ENCODE measurements at places on chromosomes 1 and 21.

DNA sequence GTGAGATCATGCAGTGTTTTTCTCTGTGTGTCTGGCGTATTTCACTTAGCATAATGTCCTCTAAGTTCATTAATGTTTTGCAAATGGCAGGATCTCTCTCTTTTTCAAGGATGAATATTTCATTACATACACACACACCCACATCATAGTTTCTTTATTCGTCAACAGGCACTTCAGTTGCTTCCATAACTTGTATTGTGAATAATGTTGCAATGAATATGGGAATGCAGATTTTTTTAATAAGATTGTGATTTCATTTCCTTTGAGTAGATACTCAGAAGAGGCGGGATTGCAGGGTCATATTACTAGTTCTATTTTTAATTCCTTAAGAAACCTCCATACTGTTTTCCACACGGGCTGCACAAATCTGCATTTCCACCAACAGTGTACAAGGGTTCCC is 134.0 kb downstream of the CLEC20A start:
- no peak for DNase-seq

DNA sequence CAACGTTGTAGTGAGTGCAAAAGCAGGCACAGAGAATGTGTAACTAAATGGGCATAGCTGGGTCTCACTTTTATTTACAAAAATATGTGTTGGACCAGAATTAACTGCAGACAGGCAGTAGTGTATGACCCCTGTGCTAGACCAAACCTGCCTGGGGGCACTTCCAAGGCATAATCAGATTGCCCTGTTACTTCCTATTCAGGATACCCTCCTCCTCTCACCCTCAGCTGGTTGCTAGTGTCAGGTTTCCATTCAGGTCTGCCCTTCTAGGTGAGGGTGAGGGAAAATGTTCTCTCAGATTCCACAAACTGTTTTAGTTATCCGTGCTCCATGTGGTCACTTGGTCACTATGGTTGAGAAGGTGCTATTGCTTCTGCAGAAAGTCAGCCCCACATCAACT is 387.3 kb downstream of the LMX1A start:
- no peak for DNase-seq

DNA sequence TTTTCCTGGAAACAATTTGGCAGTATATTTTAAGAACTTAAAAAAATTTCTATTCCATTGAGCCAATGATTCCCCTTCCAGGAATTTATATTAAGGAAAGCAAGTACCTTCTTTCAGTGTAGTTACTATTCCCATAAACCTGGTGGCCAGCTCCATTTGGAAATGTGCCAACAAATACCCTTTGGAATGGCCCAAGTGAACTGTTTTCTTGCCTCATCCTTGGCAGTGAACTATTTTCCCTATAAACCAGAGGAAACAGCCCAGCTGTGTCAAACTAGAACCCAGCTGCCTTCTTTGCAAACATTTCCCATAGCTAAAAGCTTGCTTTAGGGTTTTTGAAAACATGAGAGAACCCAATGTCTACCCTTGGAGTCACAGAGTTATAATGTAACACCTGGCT is 496.9 kb downstream of the NEGR1 start:
- no peak for DNase-seq

DNA sequence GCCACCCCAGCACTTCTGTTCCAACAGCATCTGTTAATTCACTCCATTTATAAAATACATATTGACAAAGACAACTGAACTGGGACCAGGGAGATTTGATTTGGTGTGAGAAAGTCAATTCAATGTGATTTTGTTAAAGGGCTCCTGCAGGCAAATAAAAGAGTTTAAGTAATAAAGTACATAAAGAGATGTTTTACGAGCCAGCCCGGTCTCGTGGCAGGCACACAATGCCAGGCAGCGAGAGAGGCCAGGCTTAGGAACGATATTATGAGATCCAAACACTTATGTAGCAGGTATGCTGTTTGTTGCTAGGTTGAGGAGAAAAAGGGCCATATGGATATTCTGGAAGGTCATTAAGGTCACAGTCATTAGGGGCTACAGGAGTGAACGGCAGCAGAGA is 227.1 kb downstream of the KCTD3 start:
- no peak for DNase-seq

DNA sequence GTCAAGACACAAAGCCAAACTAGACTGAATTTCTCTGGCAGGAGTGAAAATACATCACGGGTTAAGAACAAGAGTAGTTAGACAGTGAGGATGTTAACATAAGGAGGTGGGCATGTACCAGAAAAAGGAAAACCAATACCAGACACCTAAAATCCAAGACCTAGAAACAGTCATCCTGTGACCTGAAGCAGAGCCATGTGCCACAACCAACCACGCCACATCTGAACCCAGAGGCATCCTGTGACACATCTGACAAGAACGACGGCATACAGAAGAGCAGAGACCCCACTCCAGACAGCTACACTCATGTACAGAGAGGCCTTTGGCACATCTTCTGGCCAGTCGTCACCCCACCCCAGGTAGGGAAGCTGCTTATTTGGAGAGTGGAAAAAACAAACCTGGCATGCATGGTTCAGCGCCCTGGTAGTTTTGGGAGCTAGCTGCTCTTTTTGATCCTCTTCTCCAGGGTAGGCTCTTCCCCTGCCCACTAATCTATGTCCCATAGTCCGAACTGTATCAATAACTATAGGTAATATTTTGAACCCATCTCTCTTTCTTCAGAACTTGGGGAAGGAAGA is 72.1 kb downstream of the SLC45A1 start:
- no peak for DNase-seq

GRCh38 chr1:169060043-169060722 is 46.3 kb upstream of the ATP1B1 start:
- DNase-seq: no peak

DNA sequence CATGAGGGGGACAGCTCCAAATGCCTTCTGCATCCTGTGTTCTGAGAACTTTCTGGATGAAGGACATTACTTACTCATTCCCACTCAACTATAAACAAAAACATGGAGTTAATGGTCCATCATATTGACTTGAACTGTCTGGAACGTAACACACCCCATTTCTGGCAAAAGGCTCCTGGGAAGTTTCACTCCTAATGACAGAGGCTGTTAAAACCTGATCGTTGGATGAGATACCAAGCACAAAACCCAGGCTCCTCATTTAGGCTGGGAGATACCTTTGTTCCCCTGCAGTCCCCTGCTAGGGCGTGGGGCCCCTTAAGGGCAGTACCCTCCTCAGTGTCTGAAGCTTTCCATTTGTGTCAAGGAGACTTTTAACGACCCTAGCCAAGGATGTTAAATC is 78.9 kb downstream of the RHOU start:
- no peak for DNase-seq

GRCh38 chr1:202073206-202073605 is 49.5 kb upstream of the GPR37L1 start:
- DNase-seq: no peak

DNA sequence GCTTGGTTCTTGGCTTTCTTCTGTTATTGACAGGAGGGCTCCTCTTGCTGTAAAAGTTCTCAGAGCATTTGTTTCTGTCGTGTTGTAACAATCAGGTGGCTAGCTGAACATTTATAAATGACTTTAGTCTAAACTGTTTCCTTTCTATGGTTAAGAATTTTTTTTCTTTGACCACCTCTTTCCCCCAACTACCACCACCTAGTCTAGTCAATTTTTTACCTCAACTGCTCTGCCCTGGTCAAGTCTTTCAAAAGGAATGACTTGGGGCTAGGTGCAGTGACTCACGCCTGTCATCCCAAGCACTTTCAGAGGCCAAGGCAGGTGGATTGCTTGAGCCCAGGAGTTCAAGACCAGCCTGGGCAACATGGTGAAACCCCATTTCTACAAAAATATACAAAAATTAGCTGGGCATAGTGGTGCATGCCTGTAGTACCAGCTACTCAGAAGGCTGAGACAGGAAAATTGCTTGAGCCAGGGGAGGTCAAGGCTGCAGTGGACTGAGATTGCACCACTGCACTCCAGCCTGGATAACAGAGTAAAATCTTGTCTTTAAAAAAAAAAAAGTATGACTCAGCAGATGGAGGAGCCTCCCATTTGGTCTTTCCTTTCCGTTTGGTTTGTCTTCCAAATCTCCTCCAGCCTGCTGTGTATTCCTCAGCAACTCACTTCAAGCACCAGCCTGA is 40.7 kb downstream of the MAP3K21 start:
- no peak for DNase-seq
